ENCODE measurements at places on chromosomes 7 and 10. TPM values are rescaled to one million over a fixed set of nuclear protein-coding genes. Genes with fewer than 3 reads are reported as not detected.

The EPHB6 gene
- total RNA-seq = 9.4 TPM

The TLX1 gene
- not detected for total RNA-seq

The ANKRD26 gene
- 18.4 TPM for total RNA-seq

- H3K36me3 ChIP-seq = no peaks in the 10 kb centered on the region
- H3K27ac ChIP-seq = no peak overlapping the region
- H3K4me3 ChIP-seq = no peak overlapping the region
- peaks cover 7% of the 10 kb centered on the region for H3K4me1 ChIP-seq
- no peaks in the 10 kb centered on the region for H3K27me3 ChIP-seq
- DNase-seq = no peak
These were observed 63.9 kb downstream of the FOXL3 start for GRCh38 chr7:353746-354325.

DNA sequence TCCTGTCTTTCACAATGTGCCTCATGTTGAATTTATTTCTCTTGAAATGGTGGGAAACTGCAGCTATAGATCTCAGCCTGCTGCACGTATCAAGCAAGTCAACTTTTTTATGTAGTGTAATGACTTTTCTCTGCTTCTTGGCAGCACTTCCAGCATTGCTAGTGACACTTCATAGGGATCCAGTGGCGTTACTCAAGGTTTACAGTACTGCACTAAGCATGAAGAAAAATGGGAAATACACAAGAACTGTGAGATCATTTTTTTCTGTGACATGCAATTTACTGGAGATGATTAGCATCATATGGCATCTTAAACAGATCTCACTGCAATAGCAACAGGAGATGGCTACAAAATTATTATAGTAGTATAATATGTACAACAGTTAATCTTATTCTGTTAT is 90.9 kb downstream of the POLR1F start:
- H3K4me1 ChIP-seq = no peaks in the 10 kb centered on the region
- no peaks in the 10 kb centered on the region for H3K27me3 ChIP-seq
- no peak overlapping the region for H3K4me3 ChIP-seq
- DNase-seq = no peak
- H3K36me3 ChIP-seq = no peaks in the 10 kb centered on the region

GRCh38 chr10:101906586-101907183 is 63.1 kb upstream of the KCNIP2 start:
- H3K4me3 ChIP-seq = no peak overlapping the region
- no peak overlapping the region for H3K27ac ChIP-seq
- H3K27me3 ChIP-seq = no peaks in the 10 kb centered on the region
- no peaks in the 10 kb centered on the region for H3K4me1 ChIP-seq
- no peak for DNase-seq

- DNase-seq = no peak
- H3K27me3 ChIP-seq = no peaks in the 10 kb centered on the region
- no peak overlapping the region for H3K4me3 ChIP-seq
- peak overlapping the region; percentile 74 for H3K27ac ChIP-seq
- peaks cover 25% of the 10 kb centered on the region for H3K4me1 ChIP-seq
These were observed 21.7 kb downstream of the DOCK4 start for GRCh38 chr7:112184455-112184854.

GRCh38 chr10:71711052-71711623 is 8.4 kb downstream of the C10orf105 start:
- H3K4me3 ChIP-seq = no peak overlapping the region
- H3K27me3 ChIP-seq = no peaks in the 10 kb centered on the region
- H3K36me3 ChIP-seq = no peaks in the 10 kb centered on the region
- H3K27ac ChIP-seq = peak overlapping the region; percentile 90

- H3K4me3 ChIP-seq = no peak overlapping the region
- DNase-seq = no peak
- H3K27me3 ChIP-seq = no peaks in the 10 kb centered on the region
- no peak overlapping the region for H3K27ac ChIP-seq
- no peaks in the 10 kb centered on the region for H3K36me3 ChIP-seq
- no peaks in the 10 kb centered on the region for H3K4me1 ChIP-seq
These were observed 357.2 kb downstream of the SH2D4B start for GRCh38 chr10:80894797-80895467.

GRCh38 chr10:6843481-6843881 is 263.4 kb upstream of the PRKCQ start:
- H3K27ac ChIP-seq = no peak overlapping the region
- DNase-seq = no peak
- no peak overlapping the region for H3K4me3 ChIP-seq
- H3K27me3 ChIP-seq = no peaks in the 10 kb centered on the region

DNA sequence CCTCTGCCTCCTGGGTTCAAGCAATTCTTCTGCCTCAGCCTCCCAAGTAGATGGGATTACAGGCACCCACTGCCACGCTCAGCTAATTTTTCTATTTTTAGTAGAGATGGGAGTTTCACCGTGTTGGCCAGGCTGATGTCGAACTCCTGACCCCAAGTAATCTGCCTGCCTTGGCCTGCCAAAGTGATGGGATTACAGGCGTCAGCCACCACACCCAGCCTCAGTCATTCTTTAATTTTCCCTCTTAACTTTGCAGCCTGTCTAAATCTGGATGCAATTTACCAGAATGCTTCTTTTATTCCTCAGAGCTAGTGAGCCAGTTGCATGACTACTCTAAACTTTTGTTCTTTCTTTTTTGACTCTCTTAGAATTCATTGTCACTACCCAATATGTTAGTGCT is 90.5 kb upstream of the CSTF2T start:
- no peak overlapping the region for H3K27ac ChIP-seq
- H3K4me1 ChIP-seq = no peaks in the 10 kb centered on the region
- no peak for DNase-seq

- no peaks in the 10 kb centered on the region for H3K27me3 ChIP-seq
- H3K36me3 ChIP-seq = no peaks in the 10 kb centered on the region
- no peak for DNase-seq
- no peak overlapping the region for H3K4me3 ChIP-seq
- peaks cover 79% of the 10 kb centered on the region for H3K4me1 ChIP-seq
These were observed 2.9 kb downstream of the IFIT3 start for GRCh38 chr10:89330537-89331212.
